Stimulated activated CD8-positive, alpha-beta memory T cell treated with anti-CD3 and anti-CD28 coated beads, Interleukin-2, amount 100 ng/mL, for 1 hour (primary cell): ENCODE measurements at places on chromosomes 4 and X.

GRCh38 chr4:155377276-155377675 lies 511 bp upstream of the MAP9 start:
- no peak for DNase-seq

DNA sequence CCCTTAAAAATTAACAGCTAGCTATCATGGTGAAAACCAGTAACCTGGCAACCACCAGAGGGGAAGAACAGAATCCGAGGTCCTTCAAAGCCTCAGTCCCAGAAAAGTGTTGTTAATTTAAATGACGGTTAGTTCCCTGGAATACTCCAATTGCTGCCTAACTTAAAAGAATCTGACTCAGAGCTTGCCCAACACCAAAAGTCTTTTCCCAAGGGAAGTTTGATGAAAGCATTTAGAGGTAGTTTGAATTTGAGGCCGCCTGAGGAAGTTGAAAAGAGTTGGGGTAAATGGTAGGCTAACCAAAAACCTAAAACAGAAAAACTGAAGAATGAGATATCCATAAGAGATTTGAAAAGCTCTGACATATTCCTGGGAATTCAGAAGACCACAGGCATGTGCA lies 46.6 kb downstream of the IL13RA2 start:
- DNase-seq = no peak

DNA sequence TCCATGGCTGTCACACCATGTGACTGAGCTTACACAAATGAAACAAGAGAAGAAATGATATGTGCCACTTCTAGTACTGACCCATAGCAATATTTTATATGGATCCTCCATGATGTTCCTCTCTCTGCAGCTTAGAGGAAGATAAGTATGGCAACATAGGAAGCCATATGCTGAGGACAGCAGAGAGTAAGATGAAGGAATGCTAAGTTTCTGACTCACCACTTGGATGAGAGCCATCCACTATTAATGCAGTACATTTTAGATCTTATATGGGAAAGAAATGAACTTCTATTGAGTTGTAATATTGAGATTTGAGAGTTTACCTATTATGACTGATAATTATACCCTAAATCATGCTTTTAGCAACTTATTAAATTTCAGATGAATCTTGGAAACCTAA lies 386.9 kb upstream of the MAOA start:
- no peak for DNase-seq

- no peak for DNase-seq
These were observed 21.6 kb upstream of the WDR17 start for GRCh38 chr4:176043838-176044588.

DNA sequence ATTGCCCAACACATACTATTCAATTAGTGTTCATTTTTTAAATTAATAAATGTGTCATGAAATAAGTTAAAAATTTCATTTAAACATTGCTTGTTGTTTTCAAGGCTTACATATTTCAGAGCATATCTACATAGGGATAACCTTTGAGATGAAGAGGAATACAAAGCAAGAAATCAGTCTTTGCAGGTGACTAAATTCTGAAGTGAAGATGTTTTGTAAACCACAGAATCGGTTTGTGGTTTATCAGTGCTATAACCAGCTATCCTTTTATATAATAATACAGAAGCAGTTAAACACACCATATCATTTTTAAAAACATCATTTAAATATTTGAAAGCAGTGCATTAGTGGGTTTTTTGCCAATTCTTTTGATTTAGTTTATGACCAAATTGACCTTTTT lies 26.9 kb downstream of the FAM241A start:
- DNase-seq = no peak

DNA sequence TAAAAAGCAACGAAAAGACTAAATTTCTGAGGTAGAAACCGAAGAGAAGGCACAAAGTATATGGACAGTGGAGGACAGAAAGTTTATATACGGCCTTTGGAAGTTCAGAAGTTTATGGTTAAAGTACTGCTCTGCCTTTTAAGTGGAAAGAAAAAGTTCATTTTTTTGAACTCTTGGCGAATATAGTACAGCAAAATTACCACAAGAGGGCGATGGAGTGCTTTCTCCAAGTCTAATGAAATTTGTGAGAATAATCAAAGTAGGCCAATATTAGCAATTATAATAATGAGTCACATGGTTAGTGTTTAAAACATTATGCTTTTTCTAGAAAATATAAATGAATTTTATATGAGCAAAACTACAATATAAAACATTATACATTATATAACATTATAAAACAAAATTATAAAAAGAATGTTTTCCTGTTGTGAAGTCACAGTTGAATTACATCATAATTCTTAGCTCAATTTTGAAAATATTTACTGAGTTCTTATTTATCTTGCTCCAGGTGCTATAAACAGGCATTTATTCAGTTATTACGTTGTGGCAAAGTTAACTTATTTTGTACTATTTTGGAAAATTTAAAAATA lies 136.2 kb upstream of the BMPR1B start:
- DNase-seq = no peak

- no peak for DNase-seq
These were observed 32.7 kb downstream of the RUFY3 start for GRCh38 chr4:70754470-70754869.
